ENCODE measurements at places on chromosomes 16 and 17.

- peak; percentile 40 for DNase-seq
Measured at GRCh38 chr17:75633486-75634375, 497 bp downstream of the SMIM5 start.

GRCh38 chr16:53974484-53975080 lies 270.6 kb downstream of the FTO start:
- no peak for DNase-seq

GRCh38 chr17:6506679-6507231 lies 49.6 kb downstream of the PITPNM3 start:
- DNase-seq, result no peak

DNA sequence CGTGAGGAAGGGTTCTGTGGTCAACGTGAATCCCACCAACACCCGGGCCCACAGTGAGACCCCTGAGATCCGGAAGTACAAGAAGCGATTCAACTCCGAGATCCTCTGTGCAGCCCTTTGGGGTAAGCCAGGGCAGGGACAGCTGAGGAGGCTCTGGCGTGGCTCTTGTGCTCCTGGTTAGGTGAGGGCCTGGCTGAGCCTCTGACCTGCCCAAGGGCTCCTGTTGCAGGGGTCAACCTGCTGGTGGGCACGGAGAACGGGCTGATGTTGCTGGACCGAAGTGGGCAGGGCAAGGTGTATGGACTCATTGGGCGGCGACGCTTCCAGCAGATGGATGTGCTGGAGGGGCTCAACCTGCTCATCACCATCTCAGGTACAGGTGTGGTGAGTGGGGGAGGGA lies 4.2 kb upstream of the C17orf107 start:
- no peak for DNase-seq

DNA sequence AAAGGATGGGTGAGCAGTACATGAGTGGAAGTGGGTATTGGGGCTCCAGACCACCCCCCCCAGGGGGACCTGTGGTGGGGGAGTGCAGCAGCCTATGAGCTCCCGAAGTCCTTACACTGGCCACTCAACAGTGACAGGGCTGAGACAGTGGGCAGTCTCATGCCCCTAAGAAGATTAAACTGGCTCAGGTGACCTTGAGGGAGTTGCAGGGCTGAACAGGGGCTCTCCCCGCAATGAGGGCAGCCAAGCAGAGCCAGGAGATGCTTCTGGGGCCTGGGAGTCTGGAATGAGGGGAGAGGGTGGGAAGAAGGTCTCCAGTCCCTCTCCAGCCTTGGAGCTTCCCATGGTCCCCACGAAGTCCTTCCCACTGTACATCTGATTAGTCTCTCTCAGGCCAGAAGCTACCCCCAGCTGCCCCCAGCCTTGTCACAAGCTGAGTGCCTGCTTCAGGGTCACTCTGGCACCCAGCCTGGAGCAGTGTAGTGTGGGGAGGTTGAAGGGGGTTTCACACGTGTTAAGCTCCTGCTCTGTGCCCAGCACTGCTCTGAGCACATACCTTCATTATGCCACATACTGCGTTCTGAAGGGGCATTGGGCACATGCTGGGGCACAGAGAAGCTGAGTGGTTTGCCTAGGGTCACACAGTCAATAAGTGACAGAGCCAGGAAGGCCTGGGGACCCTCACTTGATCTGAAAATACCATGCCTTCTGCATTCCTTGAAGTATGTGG lies 1.0 kb upstream of the CDH16 start:
- DNase-seq, result no peak

- no peak for DNase-seq
Measured at GRCh38 chr17:7078711-7079110, 1.3 kb downstream of the CLEC10A start.

GRCh38 chr16:89409161-89409711 lies 81.1 kb downstream of the ANKRD11 start:
- peak; percentile 52 for DNase-seq

DNA sequence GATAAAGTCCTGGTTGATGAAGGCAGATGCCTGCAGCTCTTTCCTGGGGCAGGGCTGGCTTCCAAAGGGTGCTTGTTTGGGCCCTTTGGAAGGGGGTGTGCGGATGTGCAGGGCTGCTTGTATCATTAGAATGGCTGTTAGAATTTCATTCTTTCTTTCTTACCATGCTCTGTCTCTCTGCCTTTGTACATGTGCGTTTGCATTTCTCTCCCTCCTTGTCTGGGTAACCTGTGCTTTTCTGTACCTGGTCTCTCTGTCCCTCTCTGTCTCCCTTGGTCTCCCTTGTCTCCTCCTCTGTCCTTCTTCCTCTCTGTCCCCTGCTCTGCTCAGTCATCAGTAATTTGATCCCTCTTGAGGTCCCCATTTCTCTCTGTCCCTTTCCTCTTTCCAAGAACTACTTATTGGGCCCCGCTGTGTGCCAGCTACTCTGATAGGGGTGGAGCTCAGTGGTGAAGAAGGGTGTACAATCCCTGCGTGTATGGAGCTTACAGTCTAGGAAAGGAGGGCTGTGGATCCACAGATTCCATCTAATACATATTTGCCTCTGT lies 69.3 kb downstream of the PLCG2 start:
- no peak for DNase-seq

DNA sequence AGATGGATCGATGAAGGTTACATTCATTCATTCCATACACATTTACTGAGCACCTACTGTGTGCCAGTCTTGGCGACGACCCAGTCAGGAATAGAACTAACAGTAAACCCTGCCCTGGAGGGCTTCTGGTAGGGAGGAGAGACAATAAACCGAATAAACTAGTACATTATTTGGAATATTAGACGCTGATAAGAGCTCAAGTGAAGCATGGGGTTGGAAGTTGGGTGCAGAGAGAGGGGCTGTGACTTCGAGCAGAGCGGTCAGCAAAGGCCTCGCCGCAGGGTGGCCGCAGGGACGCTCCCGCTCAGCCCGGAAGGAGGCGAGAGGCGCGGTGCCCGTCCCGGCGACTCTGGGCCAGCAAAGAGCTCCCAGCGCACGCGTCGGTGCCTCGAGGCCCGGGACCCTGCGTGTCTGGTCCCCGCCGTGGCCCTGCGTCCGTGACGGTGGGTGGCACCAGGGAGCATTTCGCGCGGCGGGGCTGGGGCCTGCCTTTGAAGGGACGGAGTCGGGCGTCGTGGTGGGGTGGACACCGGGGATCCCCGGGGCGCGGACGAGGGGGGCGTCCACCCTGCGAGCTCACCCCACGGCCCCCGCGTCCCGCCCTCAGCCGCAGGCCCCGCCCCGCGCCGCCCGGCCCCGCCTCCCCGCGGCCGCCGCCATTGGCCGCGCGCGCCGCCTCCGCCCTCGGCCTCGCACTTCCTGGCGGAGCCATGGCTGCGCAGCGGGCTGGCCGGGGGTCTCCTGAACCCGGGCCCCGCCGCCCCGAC lies at the start of gene KLHL36:
Gene KLHL36 (plus strand): TSS at position 684 of the 767 bp plus-strand sequence. CDS start 2,357 bp downstream, outside the sequence.
- DNase-seq, result peak; percentile 68

DNA sequence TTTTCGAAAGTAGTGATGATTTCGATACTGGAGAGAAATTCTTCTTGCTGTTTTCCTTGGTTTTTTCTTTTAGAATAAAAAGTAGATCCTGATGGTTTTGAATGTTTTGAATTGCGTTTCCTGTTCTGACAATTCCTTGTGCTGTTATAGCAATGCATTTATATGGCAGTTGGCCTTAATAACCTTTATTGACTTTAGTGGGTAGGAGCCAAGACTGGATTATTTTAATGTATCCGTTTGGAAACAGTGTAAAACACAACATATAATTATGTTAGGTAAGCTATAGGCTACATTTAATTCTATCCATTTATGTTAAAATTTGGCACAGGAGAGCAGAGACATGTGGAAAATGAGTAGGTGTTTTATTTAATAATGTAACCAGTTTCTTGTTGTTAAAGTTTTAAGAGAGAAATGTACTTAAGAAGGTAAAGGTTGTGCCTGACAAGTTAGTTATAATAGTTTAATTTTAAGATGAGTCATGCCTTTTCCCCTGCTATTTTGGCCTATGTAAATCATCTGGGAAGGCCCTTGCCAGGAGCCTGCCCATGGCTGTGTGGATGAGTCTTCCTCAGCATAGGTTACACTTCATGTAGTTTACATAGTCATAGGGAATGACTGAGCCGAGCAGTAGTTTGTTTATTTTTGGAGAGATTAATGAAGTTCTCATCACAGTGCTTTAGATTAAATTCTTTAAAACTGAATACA lies 189.9 kb downstream of the FTO start:
- no peak for DNase-seq

DNA sequence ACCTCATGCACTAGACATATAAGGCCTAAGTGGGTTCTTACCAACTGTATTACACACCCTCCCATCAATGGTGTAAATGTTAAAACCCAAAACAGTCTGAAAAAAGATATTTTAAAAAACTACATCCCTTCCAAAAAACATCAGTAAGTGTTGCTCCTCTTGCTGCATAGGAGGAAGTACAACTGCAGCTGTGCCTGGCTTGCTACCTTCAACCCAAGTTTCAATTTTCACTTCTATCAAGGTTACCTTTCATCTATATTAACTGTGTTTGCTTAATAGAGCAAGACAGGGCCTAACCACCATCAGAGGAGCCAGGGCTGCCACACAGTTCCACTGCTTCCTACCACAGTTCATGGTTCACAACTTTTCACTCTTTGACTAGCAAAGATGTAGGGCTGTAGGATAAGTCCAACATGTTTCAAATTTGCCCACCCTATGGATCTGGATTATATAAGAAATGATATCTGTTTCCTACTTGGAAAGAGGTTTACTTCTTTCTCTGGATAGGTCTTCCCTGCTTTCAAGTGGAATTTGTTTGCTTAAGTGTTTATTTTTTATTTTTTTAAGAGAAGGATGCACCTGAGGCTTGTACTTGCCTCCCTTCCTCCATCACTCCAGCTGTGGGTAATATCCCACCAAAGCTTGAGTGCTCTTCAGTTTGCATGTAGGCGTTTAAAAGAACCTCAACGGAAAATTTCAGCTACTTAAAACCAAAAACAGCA lies 56.7 kb downstream of the GRB7 start:
- DNase-seq, result no peak

DNA sequence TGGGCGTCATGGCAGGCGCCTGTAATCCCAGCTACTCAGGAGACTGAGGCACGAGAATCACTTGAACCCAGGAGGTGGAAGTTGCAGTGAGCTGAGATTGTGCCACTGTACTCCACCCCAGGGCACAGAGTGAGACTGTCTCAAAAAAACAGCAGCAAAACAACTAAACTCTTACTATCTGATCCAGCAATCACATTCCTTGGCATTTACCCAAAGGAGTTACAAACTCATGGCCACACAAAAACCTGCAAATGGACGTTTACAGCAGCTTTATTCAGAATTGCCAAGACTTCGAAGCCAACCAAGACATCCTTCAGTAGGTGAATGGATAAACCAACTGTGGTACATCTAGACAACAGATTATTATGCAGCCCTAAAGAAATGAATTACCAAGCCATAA lies 4.0 kb downstream of the SIAH1 start:
- DNase-seq, result no peak

DNA sequence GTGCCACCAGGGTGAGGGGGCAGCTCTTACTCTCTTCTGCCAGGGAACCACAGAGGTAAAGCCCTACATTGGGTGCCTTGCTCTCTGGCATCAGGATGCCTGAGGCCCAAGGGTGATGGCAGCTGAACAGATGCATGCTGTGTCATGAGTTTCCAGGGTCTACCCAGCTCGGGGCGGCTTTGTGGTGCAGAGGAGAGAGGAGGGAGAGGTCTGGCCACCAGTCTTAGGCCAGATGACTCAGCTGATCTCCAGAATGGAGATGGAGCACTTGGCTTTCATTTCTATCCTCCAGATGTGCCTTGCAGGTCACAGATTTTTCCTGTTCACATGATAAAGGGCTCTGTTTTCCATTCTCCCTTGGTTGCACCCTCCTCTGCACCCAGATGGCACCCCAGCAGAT lies 23.6 kb upstream of the USP22 start:
- DNase-seq, result no peak

DNA sequence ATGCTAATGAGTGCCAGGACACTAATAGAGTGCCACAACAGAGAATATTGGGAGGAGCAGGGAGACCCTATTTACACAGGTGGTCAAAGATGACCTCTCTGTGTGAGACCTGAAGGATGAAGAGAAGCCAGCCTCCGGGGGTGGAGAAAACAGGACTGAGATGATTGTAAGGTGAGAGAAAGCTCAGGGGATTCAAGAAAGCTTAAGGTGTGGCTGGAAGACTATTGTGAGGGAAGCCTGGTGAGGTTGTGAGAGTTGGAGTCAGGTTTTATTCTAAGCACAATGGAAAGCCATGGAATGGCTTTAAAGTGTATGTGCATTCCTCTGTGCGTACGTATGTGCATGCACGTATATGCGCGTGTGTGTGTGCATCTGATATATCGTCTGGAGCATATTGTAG lies 10.4 kb upstream of the MARCHF10 start:
- DNase-seq, result no peak

DNA sequence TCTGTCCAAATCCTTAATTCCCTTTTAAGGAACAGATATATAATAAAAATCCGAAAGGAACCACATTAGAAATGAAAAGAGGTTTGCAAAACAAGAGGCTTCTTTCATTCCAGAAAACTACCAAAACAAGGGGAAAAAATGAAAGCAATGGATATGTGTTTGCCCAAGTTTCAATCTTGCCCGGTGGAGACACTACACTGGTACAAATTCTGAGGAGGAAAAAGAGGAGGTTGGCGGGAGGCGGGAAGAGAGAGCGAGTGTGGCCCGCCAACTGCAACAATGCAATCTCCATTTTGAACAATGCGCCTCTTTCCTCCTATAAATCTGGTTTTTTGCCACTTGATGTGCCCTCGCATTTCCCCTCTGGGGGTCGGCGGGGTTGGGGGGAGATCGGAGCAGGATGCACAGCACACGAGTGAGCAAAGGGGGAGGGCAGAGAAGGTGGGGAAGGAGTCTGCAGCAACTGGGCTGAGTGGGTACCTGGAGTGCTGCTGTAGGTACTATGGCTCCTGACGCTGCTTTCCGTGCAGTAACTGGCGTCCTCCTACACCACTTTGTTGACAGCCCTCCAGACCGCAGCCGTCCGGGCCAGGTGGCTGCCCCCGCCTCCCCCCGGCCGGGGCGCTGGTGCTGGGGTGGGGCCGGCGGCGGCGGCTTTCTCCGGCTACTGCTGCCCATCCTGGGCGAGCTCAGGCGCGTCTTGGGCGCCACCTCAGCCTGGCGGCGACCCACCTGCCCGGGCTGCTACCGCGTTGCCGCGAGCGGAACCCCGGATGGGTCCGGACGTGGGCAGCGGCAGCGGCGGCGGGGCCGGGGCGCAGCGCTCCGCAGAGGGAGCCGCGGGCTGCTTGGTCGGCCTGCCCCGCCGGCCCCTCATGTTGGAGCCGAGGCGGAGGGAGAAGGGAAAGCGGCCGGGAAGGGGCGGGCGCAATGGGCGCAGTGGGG lies 93.8 kb upstream of the PLEKHM1 start:
- DNase-seq, result peak; percentile 67

DNA sequence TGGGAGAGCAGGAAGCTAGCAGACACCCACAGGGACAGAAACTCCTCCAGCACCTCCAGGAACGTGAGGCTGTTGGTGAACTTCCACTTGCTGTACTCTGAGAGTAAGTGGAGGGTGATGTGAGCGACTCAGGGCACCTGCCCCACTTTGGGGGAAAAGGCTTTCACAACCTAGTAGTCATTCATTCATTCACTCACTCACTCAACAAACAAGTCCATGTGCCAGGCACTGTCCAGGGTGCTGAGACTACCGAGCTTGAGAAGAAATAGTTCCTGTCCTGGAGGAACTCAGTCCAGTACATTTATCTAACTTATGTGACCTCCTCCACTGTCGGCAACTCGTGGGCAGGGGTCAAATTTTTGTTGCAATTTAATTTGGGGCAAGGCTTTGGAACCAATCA lies 26.6 kb downstream of the LGALS9 start:
- DNase-seq, result no peak

- no peak for DNase-seq
Measured at GRCh38 chr17:48840441-48840840, 9.6 kb downstream of the CALCOCO2 start.

Data from activated CD4-positive, alpha-beta T cell treated with anti-CD3 and anti-CD28 coated beads for 4 hours (primary cell).